Dermis lymphatic vessel endothelial cell (primary cell): ENCODE measurements at places on chromosomes 4 and X. TPM values are rescaled to one million over a fixed set of nuclear protein-coding genes. Genes with fewer than 3 reads are reported as not detected.

DAPP1 gene
- not detected in 2 replicates for total RNA-seq

CT45A1 gene
- not detected in 2 replicates for total RNA-seq

SULT1B1 gene
- total RNA-seq, result 0.87 and 2.1 TPM in 2 replicates

SYN1 gene
- total RNA-seq, result under 0.01 and 0.17 TPM in 2 replicates

BMX gene
- 82.4 and 132 TPM in 2 replicates for total RNA-seq

TLR8 gene
- not detected in 2 replicates for total RNA-seq

PPP1R2C gene
- not detected in 2 replicates for total RNA-seq

HSPA4L gene
- 1.1 and 2.1 TPM in 2 replicates for total RNA-seq

RTL5 gene
- total RNA-seq, result 0.09 and 0.33 TPM in 2 replicates

RNF175 gene
- 0.09 and 0.33 TPM in 2 replicates for total RNA-seq

FAM156A gene
- total RNA-seq, result 7.0 and 7.2 TPM in 2 replicates

LRCH2 gene
- 11.5 and 14.3 TPM in 2 replicates for total RNA-seq

F11 gene
- total RNA-seq, result not detected in 2 replicates

TLR2 gene
- total RNA-seq, result 0.09 and 0.43 TPM in 2 replicates

MAGEB10 gene
- not detected in 2 replicates for total RNA-seq

DGKK gene
- total RNA-seq, result not detected in 2 replicates

CXorf66 gene
- total RNA-seq, result not detected in 2 replicates

SCRG1 gene
- total RNA-seq, result not detected in 2 replicates

GABRE gene
- 28.4 and 32.2 TPM in 2 replicates for total RNA-seq

GAGE12F gene
- total RNA-seq, result not detected in 2 replicates

ZNF630 gene
- total RNA-seq, result 1.4 and 1.5 TPM in 2 replicates

WNK3 gene
- 0.22 and 0.26 TPM in 2 replicates for total RNA-seq

CXXC4 gene
- total RNA-seq, result 0.17 TPM in 1 of 2 replicates, not detected in the other

GLOD5 gene
- total RNA-seq, result not detected in 2 replicates

SPANXD gene
- total RNA-seq, result not detected in 2 replicates

BMPR1B gene
- total RNA-seq, result 0.09 TPM in 1 of 2 replicates, not detected in the other
